NCI-H2171 treated with DMSO at 0.1 percent for 48 hours (cell line): ENCODE measurements at places on chromosomes 3 and 15.

GRCh38 chr3:184230081-184230602 is 757 bp downstream of the VWA5B2 start:
- peak; percentile 80 for DNase-seq

DNA sequence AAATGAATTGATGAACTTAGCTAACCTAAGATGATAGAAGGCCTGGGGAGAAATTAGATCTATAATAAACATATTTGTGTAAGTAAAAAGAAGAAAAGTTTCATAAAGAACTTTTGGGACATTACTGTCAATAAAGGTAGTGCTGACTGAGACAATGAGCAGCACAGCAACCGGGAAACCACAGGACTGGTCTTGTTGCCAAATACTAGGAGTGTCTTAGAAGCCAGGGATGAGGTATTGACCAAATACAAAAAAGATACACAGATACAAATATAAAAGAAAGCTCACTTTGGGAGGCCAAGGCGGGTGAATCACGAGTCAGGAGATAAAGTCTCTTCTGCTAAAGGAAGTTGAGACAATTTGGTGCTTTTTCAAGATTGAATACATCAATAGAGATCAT is 362.4 kb upstream of the ZNF385D start:
- no peak for DNase-seq

DNA sequence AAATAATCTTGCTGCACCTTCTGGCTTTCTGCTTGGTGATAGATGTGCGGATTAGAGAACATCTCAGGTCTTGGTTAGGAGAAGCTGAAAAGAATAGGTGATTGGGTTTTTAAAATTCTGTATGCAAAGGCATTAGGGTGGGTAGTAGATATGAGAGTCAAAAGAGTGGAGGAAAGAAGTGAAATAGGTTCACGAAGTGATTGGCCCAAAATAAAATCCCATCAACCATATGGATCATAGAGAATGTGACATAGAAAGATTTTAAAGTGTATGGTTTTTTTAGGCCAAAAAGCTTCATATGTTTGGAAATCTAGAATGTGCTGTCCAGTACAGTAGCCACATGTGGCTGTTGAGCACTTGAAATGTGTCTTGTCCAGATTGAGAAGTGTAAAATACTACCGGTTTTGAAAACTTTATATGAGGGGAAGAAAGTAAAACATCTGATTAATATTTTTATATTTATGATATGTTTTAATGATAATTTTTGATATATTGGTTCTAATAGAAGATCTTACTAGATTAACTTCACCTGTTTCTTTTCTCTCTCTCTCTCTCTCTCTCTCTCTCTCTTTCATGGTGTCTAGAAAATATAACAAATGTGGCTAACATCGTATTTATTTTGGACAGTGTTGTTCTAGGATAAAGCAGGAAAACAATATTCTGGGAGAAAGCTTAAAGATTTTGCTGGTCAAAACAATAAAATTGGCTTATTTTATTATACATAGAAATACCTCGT is 2.9 kb downstream of the MBNL1 start:
- no peak for DNase-seq

GRCh38 chr3:95097493-95097892 is 1034.6 kb downstream of the NSUN3 start:
- peak; percentile 92 for DNase-seq

- DNase-seq = no peak
Measured at GRCh38 chr15:49697121-49697520, 76.3 kb downstream of the DTWD1 start.

DNA sequence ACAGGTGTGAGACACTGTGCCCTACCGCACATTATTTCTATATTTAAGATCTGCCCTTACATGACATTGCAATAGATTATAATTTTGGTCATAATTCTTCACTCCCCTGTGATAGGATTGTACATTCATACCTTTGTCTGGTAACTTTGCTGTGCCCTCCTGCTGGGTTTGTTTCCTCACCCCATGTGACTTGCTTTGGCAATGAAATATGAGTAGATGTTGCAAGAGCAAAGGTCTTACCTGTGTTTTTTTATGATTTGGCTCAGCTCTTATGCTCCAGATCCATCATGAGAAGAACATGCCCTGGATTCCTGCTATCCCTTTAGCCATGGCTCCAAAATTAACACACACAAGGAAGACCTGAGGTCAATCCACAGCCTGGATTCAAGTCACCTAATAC is 137.7 kb upstream of the EOMES start:
- DNase-seq = peak; percentile 0

- no peak for DNase-seq
Measured at GRCh38 chr15:76644646-76645045, 260.5 kb downstream of the SCAPER start.

GRCh38 chr3:44030687-44031305 is 210.9 kb upstream of the TOPAZ1 start:
- DNase-seq = no peak

DNA sequence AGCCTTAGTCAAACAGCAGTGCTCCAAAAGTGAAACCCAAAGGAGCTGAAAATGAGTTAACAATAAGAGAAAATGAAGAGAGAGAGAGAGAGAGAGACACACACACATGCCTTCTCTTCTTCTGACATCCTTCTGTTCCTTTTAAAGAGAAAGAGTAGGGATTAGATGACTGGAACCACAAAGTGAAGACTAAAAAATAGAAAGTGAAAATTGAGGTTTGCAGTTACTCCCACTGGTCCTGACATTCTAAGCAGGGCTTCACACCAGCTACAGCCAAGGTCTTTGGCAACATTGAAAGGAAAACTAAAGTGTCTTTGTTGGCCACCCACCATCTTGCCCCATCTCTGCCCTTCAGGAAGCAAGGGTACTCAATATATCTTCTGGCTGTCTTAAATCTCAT is 59.2 kb downstream of the USP50 start:
- no peak for DNase-seq

DNA sequence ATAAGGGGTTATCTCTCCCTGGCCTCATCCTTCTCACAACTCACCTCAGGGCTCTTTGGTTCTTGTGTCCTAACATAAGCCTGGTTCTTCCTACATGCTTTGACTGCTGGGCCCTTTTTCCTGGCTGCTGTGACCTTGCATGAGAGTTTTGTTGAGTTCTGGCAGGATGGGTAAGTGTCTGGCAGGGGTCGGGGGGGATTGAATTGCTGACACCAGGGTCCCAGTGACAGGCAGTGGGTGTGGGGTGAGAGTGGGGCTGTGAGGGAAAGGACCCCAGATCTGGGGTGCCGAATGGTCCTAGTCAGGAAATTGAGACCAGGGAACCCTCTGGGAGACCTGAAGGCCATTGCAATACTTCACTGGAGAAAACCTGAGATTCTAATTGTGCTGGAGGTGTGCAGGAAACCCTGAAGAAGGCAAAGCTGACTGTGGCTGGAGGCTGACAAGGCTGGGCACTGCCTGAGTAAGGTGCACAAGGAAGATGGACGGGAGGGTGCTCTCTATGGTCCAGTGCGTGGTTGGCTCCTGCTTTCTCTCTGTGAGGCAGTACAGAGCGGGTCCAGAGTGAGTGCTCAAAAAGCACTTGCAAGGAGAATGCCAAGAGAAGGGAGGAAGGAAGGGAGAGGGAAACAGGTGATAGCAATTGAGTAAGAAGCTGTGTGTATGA is 76.8 kb downstream of the CLSTN2 start:
- DNase-seq = no peak

GRCh38 chr15:73997986-73998385 is 3.5 kb downstream of the PML start:
- DNase-seq = no peak

GRCh38 chr15:80587816-80588456 is 107.2 kb upstream of the ABHD17C start:
- no peak for DNase-seq

DNA sequence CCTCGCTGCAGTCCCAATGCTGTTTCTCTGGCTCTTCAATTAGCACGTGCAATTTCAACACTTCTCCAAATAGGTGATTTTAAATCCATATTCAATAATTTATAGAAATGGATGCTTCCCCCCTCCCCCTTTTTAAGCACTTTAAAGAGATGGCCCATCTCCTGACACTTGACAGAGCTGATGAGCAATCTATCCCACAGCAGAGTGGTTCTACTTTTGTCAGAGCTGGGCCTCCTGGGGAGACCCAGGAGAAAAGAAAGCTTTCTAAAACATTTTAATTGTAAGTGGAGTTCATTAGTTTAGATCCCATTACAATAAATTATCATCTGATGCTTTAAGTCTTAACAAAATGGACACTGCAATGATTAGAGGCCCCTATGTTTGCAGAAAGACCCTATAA is 127.7 kb downstream of the SHQ1 start:
- no peak for DNase-seq

GRCh38 chr15:49769225-49769624 is 148.4 kb downstream of the DTWD1 start:
- DNase-seq = no peak

DNA sequence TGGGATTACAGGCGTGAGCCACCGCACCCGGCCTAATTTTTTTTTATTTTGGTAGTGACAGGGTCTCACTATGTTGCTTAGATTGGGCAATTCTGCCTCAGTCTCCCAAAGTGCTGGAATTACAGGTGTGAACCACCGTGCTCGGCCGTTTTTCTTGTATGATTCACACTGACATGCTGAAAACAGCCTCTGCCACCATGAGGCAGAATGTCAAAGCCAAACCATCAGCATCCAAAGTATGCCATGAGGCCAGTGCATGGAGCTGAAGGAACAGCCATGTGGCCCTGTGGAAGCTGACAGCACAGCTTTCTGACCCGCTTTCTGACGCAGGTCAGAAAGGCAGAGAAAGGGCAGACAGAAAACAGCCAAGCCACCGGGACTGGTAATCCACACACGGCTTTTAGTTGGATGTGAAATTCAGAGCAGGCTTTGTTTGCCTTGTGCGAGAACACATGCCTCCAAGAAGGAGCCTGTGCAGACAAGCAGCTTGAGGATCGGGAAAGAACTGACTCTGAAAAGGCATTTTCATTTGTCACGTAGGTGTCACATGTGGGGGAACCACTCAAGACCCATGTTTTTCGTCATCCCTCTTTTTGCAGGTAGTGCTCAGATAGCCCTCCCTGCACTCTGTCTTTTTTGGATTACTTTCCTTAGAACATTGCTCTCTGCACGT is 25.1 kb downstream of the XYLB start:
- DNase-seq = no peak

DNA sequence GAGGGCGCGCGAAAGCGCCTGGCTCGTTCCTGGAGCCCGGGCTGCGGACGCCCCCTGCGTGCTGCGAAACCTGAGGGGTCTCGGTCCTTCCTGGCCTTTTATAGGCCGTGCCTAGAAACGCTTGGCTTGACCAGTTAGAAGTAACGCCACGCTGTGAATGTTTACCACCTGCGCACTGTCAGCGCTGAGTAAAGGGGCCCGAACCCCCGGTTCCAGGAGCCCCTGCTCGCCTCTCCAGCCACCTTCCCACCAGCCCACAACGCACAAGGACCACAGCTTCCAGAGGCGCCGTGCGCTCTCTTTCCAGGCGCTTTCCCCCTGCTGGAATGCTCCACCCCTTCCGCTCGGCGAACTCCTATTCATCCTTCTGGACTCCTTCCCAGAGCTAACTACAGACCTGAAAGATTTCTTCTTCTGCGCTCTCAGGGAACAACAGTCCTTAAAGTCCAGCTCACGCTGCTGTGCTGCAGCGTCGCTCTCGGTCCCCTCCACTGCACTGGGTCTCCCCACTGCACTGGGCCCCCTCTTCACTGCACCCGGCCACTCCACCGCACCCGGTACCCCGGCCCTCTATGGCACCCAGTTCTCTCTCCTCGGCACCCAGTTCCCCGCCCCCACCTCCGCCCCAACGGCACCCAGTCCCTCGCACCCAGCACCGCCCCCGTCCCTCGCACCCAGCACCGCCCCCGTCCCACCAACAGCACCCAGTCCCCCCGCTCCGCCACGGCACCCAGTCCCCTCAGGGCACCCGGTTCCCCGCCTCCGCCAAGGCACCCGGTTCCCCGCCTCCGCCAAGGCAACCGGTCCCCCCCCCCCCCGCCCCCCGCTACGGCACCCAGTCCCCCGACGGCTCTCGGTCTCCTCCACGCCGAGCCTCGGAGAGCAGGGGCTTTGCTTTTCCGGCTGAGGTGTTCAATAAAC is 69.8 kb downstream of the SQOR start:
- DNase-seq = no peak

DNA sequence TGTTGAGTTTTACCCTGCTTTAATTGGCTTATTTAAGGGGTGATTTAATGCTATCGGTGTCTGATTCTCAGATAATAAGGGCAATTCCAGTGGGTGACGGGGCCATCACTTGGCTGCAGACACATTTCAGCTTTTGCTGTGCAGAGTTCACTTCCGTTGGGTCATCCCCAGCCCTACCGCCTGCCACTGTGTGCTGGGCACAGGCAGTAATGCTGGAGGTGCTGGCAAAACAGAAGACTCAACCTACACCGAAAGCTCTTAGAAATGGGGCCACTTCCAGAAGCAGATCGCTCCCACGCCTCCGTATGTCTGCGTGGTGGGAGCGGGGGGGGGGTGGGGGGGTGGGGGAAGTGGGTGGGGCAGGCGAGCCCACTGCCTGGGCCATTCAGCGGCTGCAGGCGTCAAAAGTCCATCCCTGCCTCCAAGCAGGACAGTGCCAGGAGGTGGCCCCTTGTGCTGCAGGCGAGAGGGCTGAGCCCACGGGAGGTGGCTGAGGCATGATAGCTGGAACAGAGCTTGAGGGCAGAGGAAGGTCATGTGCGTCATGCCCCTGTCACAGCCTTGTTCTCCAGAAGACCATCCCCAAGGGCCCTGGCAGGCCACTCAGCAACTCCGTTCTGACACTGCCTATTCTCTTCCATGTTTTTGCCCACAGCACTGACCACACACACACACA is 128.3 kb downstream of the ATP10A start:
- no peak for DNase-seq

- DNase-seq = no peak
Measured at GRCh38 chr3:197352382-197352781, 54.0 kb upstream of the DLG1 start.

DNA sequence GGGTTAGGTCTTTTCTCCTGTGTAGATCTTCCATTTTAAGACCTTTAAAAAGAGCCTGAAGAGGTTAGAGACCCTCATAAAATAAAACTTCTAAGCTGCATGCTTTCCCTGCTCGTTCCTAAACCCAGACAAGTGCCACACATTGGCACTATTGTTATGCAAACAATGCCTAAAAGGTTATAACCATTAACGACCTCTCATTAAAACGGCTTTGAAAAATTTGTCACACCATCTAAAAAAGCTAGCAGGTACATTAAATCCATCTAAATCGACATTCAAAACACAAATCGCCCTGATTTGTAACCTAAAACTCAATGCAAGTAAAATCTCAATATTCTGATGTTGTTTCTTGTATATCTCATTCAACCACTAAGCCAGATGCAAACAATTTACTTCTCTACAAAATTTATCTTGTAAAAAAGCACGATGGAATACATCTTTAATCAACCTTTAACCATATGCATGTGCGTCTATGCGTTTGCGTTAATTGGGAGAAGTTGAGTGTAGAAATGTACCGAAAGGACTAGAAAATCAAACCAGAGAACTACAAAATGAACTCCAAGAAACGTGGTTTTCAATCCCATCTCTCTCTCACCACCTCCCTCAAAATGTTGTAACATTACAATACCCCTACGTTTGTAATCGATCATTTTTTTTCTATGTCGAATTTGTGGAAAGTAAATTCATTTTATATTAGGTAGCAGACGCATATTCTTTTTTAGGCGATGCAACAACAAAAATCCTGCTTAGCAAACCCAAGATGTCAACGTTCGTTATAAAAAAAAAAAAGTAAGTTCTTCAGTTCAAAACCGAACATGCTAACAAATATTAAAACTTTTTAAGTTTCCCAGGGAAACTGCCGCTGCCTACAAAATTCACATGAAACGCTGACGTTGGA is 1.2 kb downstream of the ALDH1A2 start:
- no peak for DNase-seq

- no peak for DNase-seq
Measured at GRCh38 chr3:40876496-40876895, 322.8 kb upstream of the CTNNB1 start.
